Stimulated activated CD4-positive, alpha-beta T cell treated with anti-CD3 and anti-CD28 coated beads, Interleukin-1b, Interleukin-23, amount 100 ng/mL, for 1 hour (primary cell): ENCODE measurements at places on chromosomes 5 and 9.

DNA sequence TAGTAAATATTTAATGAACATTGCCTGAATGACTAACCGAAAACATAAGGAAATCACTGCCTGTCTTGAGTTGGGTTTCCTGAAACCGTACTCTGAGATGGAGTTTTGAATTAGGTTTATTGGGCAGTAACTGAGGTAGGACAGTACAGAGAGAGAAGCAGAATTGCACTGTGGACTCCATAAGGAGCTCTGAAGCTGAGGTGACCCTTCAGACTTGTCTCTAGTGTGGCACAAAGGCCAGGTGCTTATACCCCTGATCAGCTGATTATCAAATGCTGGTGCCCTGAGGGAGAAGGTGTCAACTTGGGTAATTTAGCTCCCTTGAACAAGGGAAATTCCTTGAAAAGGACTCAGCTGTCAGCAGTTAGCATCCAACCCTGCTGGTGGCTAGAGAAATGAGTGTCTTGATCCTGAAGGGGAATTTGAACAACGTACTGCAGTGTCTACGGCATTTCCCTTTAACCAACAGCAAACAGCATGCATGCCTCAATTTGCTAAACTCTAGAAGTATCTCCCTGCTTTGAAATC is 135.0 kb upstream of the SMARCA2 start:
- DNase-seq = no peak

GRCh38 chr9:92291577-92291976 is 1.9 kb downstream of the IARS1 start:
- no peak for DNase-seq

DNA sequence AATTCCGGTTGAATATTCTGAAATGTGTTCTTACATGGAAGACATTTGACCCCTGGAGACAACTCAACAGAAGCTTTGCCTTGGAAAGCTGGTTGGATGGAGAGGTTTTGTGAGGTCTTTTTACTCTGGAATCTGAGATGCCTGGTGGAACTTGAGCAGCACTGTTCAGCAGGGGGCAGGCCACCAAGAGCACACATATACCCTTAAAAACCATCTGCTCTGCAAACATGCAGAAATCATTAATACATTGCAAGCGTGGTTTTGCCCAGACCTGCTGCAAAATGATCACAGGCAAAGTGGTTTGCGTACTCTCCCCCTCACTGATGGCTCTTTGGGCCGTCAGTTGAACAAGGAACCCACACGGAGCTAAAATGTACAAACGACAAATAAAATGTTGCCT is 32.8 kb upstream of the DAP start:
- DNase-seq = no peak

GRCh38 chr9:98742325-98743280 is 33.9 kb upstream of the GABBR2 start:
- DNase-seq = no peak

DNA sequence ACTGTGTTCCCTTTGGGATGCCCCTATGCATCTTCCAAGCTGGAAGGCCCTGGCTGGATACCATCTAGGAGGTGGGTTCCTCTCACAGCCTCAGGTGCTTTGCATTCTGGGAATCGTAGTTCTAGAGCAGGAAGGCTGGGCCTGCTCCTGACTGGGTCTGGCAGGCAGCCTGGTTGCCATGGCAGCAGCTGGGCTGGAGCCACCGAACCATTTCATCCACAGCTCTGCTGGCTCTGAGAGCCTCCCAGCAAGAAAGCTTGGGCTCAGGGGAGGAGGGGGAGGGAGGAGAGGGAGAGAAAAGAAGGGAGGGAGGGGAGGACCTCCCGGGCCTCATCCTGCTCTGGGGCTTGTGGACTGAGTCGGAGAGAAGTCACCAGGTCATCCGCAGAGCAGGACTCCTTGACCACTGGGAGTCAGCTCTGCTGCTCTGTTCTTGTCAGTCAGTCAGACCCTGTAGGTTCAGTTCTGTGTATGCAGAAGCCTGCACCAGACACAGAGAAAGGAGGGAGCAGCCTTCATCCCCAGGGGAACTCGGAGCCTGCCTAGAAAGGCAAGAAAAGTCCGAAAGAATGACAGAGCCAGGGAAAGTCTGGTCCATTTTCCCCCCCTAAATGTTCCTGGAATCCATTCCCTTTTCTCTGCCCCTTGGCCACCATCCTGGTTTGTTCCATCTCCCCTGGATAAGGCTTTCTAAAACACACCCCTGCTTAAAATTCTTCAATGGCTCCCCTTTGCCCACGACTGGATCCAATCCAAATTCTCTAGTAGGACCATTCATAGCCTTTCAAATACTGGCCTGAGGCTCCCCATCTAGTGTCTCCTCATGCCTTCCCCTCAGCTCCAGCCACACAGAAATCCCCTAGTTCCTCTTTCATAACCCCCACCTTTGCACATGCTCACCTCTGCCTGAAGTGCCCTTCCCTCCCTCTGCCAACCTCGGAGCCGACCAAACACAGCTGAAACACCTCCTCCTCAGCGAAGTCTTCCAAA is 65.4 kb upstream of the ARAP3 start:
- no peak for DNase-seq

GRCh38 chr5:155936520-155937406 is 390.2 kb upstream of the SGCD start:
- no peak for DNase-seq

- no peak for DNase-seq
Measured at GRCh38 chr9:121344184-121344583, 25.9 kb downstream of the STOM start.

GRCh38 chr5:178790371-178790770 is 59.9 kb upstream of the ZNF354A start:
- no peak for DNase-seq

GRCh38 chr5:13771011-13771571 is 173.4 kb downstream of the DNAH5 start:
- DNase-seq = no peak

DNA sequence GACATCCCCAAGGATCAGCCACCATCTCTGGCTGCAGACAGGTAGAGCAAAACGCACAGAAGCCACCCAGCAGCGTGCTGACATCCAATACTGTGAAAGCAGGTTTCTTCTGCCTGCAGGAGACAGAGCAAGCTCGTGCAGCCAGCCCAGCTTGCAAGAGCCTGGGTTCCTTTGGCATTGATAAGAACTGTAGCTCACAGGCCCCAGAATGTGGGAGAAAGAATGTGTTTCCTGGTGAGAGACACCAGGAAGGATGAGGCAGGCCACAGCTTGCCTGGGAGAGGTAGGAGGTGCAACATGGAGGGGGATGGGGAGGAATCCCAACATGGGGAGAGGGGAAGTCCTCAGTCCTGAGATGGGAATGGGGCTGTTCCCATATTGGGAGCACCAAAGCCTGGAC is 34.0 kb upstream of the ARAP3 start:
- DNase-seq = no peak

DNA sequence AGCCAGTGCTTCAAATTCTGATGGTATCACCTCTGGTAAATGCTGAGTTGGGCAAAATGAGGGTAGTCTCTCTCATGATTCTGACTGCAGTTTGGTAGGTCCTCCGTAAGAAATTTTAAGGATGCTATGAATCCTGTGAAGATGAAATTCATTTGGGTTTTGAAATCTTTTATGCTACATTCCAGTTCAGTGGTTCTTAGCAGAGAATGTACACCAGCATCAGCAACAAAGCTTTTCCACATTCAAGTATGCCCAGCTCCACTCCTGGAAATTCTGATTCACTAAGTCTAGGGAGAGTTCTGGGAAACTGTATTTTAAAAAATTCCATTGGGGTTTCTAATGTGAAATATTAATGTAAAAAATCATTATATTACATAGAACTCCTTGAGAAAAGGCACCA is 33.6 kb upstream of the ACOT12 start:
- no peak for DNase-seq

- DNase-seq = no peak
Measured at GRCh38 chr5:90294604-90295003, 115.0 kb downstream of the CETN3 start.

DNA sequence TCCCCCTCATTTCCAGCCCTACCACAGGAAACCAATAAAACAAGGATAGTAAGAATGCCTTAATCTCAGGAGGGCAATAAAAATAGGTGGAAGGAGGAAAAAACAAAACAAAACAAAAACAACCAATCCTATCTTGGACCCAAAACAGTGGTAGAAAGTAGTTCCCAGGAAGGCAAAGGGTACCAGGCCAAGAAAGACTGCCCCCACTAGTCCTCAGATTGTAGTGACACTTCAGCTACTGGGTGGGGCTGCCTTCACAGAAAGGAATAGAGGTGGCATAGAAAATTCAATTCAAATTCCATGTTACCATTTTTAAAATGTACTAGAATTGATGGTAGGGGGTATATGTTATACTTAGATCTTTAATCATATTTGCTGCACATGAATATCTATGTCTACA is 59.3 kb downstream of the DPYSL3 start:
- DNase-seq = no peak

GRCh38 chr5:96538808-96539250 is 105.8 kb upstream of the PCSK1 start:
- no peak for DNase-seq

DNA sequence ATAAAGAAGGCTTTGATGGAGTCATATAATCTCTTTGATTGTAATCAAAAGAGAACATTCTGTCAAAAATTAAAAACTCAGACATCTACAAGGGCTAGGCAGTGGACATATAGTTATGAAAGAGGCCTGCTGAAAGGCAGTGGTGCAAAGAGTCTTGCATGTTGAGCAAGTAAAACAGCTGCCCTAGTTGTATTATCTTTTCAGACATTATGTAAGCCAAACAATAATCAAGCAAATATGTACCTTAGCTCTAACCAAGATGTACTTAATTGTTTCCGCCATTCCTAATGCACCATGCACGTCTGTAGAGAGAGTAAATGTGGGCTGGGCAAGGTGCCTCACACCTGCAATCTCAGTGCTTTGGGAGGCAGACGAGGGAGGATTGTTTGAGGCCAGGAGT is 14.3 kb downstream of the GAPT start:
- DNase-seq = no peak

DNA sequence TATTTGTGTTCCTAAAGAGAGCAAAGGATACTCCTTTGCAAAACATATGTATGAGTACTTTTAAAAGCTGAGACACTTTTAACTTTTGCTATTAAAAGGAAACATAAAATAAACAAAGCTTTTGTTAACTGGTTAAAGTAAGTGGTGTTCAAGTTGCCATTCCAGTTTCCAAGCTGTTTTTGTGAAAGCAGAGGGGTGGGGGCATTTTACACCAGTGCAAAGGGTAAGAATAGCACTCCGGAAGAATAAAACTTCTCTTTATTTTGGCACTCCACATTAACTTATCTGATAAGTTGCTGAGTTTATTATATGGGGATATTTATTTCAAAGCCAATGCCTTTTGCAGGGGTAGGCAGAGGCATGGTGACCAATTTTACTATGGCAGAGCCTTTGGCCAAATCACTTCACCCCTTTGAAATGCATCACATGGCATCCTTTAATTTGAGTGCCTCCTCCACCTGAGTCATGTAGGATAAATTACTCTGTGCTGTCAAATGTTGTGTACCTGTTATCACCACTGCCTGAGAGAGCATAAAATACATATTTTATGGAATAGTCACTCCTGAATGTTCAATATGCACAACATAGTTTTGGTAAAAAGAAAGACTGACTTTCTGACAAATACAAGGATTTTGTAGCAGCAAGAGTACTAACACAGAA is 62.9 kb downstream of the MLLT3 start:
- DNase-seq = no peak

DNA sequence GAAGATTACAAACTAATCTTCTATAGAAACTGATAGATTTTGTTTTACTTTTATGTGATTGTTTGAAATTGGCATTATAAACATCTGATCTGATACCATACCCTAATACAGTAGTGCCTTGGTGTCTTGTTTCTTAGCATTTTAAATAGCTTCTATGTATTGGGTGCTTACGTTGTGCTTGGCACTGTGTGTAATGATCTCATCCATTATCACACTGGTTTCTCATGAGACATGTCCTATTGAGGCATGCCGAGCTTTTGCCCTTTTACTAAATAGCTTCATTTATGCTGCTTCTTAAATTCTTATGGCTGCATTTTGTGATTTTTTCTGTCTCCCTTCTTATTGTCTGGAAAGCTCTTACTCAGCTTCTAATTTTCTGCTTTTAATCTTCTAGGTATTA is 48.2 kb upstream of the TLR4 start:
- no peak for DNase-seq

GRCh38 chr5:146753641-146754040 is 124.9 kb downstream of the PPP2R2B start:
- DNase-seq = no peak

DNA sequence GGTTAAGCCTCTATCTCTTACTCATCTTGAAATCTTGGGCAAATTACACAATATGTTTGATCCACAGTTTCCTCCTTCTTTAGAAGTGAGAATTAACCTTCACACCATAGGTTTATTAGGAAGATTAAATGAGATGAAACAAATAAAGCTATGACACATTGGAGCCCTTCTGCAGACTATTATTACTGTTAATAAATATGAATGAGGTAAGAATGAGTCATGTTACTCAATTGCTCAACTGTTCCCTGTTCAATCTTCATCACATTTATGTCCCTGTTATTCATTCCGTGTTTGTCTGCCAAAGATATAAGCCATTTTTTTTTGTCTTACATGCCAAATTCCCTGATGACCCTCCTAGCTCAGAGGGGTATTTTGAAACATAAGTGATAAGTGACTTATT is 52.1 kb upstream of the PAPPA start:
- no peak for DNase-seq

DNA sequence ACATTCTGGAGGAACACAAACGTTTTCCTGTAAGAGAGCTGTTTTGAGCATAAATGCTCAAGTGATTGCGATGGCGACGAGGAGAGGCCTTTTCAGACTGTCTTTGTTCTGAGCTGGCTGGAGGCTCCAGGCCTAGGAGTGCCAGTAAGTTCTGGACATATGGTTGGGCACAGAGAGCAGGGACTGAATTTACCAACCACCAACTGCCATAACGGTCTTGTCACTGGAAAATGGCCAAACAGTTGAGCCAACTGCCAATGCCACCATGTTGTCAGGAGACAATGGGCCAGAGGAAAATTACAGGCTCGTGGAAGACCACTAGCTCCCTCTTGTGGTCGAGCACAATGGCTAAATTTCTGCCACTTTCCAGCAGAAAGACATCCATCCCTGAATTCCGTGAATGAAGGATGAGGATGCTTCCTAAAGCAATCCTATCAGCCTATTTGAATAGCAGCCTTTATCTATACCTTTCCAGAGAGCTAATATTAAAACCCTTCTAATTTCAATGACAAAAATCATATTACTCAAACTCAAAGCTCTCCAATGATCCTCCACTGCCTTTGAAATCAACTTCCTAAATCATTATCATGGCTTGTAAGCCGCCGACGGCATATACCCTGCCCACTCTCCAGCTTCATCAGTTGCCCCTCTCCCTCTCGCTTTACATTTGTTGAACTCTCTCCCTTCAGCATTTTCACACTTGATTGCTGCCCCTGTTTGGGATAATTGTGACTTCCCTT is 66.9 kb upstream of the GLIS3 start:
- DNase-seq = no peak
